ENCODE measurements at places on chromosomes 3 and 15. TPM values are rescaled to one million over a fixed set of nuclear protein-coding genes. Genes with fewer than 3 reads are reported as not detected.

DNA sequence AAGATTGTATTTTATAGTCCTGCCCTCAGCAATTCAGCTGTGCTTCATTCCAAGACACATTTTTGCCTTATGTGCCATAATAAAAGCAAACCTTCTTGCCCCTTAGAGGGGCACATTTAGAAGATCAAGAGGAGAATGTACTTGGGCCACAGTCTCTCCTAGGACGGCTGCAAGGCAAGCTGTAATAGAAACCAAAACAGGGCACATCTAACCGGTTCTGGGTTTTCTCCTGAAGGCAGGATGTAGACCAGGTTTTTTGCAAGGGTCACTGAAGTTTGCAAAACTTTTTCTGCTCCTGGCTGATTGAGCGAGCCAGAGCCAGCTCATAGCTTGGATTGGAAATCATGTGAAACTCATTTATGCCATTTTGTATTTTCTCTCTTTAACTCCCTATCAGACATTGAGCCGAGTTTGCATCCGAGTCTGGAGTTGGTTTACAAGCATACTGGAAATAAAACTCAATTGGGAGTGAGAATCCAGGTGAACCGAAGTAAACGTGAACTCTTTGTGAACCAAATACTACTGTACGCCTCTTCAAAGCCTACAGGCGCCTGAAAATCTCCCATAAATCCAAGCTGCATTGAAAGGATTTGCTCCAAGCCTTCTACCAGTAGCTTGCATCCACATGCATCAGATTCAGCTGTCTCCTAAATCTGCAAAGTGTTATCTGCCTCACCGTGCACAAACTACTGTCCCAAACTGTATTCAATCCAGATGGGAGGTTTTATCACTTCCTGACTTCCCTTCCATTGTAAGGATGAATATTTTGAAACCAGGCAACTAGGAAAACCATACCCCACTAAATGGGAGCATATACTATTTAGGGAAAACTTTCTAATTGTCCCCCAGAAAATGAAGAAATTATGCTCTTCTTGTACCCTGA lies 60.9 kb upstream of the TSC22D2 start:
- no peak for DNase-seq

DNA sequence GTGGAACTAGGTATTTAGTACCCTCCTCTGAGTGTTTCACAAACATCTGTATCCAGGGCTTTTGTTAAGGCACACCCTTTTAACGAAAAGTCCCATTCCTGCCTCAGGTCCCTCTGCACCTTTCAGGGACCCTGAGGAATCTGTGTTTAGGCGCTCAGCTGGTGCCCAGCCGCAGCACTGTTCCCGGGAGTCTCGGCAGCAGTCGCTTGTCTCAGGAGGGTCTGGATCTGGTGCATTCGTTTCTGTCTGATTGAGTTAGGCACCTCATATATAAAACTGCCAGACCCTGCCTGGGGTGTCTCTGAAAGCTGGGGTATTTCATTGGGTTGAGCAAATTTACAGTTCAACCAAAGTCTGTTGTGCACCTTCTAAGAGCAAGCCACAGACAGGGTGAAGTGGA lies 162.8 kb upstream of the TOPAZ1 start:
- DNase-seq = no peak

- no peak for DNase-seq
Measured at GRCh38 chr15:72970933-72971760, 81.1 kb upstream of the NEO1 start.

- no peak for DNase-seq
Measured at GRCh38 chr3:125073390-125073905, 17.7 kb upstream of the HEG1 start.

DNA sequence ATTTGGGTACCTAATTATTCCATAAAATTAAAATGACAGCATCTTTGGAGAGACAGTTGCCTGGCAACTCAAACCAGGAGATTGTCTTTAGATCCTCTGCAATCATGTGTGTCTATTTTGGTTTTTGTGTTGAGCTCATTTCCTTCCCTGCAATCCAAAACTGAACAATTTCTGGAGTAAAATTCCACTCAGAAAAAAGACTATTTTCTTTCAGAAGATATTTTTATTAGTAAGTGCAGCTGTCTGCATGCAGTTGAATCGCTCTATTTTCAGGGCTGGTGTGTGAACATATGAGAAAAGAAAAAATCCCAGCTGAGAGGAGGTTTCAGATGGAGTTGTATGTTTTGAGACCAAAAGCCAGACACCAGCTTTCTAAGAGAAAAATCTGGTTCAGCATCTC lies 41.9 kb upstream of the DYNC1LI1 start:
- DNase-seq = no peak

- no peak for DNase-seq
Measured at GRCh38 chr15:69760258-69760845, 307.7 kb downstream of the RPLP1 start.

MUSTN1 gene
- 0.67 TPM for total RNA-seq

CCNL1 gene
- total RNA-seq = 91.3 TPM

TTLL13 gene
- total RNA-seq = 0.43 TPM

DNA sequence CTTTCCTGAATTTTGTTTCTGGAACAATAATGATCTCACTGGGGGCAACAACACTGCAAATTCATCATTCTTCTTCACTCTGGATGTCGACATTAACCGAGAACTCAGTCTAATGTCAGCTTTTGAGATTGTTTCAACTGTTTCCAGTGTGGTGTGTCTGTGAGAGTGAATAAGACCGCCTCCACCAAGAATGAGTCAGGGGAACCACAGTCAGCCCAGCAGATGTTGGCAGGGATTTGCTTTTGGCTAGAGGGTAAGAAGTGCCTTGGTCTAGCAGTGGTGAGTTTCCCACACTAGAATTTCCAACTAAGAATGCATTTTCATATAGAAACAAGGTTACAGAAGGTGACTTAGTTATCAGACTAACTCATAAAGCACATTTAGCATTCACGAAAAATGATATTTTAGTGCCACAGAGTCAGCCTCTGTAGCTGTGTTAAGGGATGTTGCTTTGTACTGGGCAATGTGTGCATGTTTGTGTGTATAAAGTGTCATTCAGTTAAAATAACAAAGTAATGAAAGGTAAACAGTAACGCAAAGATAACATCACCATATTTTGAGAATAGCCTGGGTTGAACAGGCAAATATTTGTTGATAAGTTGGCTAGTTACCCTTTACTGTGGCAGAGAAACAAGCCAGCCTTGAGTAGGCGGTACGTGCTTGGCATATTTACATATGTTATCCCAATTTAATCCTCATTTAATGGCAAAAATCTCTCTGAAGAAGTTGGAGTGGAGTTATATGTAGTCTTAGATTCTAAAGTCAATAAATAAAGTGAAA lies 33.8 kb downstream of the DRD3 start:
- no peak for DNase-seq

GRCh38 chr3:55937301-55937700 lies 450.2 kb upstream of the WNT5A start:
- no peak for DNase-seq

- DNase-seq = no peak
Measured at GRCh38 chr3:125148836-125149235, 63.7 kb downstream of the SLC12A8 start.

GRCh38 chr15:68781766-68782588 lies 38.7 kb downstream of the ANP32A start:
- DNase-seq = no peak

DNA sequence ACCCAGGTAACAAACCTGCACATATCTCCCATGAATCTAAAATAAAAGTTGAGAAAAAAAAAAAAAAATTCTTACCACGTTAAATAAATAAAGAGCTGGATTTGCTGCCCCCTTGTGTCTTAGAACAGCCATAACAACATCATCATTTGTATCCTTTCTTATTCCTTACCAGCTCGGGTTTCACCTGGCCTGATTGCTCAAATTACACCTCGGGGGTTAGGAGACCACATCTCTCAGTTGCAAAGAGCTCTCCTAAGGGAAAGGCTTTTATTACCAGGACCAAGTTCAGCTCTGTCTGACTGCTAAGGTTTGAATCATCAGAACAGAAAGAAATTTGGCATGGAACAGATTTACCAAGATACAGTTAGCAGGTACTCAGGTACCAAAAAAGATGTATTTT lies 25.8 kb upstream of the RPL39L start:
- DNase-seq = peak; percentile 38

DNA sequence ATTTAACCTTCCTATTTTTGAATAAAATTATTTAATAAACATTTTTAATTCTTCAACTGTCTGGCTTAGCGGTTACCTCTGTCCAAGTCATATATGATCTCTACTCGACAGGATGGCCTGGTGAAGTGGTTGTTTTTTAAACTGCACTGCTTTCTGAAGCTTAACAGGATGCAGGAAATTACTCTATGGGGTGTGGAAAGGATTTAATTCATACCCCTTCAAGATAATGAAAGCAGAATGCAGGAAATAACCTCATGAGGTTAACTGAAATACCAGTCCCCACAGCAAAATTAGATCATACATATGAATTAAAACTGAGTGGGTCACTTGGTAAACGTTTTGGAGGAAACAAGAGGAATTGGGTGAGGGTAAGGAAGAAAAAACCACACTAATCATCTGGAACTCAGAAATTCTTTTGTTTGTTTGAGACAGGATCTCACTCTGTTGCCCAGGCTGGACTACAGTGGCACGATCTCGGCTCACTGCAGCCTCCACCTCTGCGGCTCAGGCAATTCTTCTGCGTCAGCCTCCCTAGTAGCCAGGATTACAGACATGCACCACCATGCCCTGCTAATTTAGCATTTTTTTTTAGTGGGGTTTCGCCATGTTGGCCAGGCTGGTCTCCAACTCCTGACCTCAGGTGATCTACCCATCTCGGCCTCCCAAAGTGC lies 50.1 kb downstream of the LYSMD4 start:
- DNase-seq = no peak

- no peak for DNase-seq
Measured at GRCh38 chr3:76834657-76835056, 205.2 kb upstream of the ROBO2 start.

DNA sequence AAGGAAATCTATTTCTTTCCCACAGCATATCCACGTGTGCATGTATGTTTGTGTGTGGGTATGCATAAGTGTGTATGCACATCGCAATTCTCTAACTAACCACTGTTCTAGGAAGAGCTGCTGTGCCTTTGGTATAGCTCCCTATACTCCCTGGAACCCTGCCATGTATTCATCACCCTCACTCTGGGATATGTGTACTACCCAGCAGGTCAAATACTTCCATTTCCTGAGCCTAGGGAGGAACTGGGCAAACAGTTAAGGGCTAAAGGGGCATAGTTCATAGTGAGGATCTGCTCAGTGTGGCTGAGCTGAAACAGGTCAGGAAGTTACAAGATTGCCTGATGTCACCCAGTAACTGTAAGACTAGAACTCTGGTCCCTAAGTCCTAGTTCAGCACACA lies 260.4 kb downstream of the RPLP1 start:
- no peak for DNase-seq

KIF9 gene
- 13.1 TPM for total RNA-seq

DNA sequence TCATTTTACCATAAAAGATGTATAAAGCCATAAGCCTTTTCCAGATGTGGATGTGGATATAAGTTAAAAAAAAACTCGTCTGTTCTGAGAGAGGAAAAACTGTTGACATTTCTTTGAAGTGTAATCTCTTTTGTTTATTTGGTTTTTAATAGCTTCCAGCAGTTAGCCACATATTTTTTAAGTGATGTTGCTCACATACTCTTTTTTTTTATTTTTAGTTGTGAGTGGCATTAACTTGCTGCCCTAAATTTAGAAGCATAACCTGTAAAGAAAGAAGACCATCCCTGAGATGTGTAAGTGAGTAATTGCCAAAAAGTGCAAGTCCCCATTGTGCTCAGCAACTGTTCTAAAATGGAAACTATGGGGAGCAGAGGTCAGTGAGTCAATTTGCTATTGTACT lies 415.9 kb upstream of the MDFIC2 start:
- no peak for DNase-seq

DNA sequence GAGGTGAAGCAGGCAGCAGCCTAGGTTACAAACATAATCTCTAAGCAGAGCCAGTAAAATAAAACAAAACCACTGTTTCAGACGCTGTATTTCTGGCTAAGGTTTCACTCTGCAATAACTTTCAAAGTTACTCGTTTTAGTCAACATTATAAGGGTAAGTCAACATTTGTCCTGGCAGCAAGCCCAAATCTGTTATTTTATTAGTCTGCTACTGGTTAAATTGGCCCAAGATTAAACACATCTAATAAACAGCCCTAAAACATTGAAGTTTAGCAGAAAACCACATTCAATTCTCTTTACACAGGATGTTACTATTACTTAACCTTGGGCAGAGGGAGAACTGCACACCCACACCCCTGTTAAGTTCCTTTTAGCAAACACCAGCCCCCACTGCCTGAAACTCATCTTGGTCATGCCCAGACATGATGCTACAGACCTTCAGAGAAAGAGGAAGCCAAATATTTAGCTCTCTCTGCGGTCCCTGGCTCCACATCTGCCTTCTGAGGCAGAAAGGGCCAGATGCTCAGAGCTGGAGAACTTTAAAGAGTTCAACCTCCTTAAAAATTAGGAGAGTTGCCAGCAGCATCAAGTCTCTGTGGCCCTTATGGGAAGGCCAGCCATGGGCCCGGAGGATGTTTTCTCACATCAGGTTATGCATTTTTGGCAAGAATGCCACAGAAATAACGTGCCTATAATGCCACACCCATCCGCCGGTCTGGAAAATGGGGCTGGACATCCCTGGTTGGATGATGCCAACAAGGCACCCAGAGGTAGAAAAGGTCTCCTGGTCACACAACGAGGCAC lies 17.9 kb downstream of the ARHGEF3 start:
- no peak for DNase-seq

GRCh38 chr15:43544266-43544665 lies 26.9 kb downstream of the MAP1A start:
- no peak for DNase-seq

BSN gene
- total RNA-seq = 0.12 TPM

- no peak for DNase-seq
Measured at GRCh38 chr3:140151321-140151720, 216.3 kb downstream of the CLSTN2 start.

DNA sequence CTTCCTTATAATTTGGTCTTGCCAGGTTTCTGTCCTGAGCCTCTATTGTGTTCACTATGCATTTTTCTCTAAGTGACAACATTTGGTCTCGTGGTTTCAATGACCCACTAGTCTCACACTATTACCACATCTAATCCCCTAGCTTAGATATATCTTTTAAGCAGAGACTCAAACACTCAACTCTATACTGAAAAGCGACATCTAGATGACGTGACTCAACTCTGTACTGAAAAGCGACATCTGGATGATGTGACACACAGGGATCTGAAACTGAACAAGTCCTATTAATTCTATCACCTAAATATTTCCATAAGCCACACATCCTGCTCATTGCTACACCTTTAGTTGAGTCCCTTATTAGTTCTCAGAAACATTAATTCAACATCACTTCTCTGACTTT lies 141.7 kb upstream of the MBNL1 start:
- no peak for DNase-seq

LEKR1 gene
- 0.35 TPM for total RNA-seq

OSTN gene
- not detected for total RNA-seq

SLC22A13 gene
- total RNA-seq = 0.17 TPM

Data from NCI-H460 (cell line).